ENCODE measurements at places on chromosomes 13 and 19.

DNA sequence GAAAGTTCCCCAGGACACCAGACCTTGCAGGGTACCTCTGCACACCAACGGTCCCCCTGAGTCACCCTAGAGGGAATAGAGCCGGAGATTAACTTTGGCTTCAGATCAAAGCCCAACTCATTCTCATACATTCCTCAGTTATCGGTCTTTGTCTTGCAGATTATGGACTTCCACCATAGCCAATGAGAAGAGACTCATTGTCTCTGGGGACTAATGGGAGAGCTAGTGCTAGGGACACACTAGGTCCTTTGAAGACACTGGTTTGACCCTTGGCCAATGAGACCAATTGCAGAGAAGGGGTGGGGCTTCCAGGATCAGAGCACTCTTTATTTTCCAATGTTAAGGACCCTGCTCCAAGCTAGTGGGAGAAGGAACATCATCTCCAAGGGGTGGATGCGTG is 6.1 kb downstream of the KLK7 start:
- no peak for DNase-seq

DNA sequence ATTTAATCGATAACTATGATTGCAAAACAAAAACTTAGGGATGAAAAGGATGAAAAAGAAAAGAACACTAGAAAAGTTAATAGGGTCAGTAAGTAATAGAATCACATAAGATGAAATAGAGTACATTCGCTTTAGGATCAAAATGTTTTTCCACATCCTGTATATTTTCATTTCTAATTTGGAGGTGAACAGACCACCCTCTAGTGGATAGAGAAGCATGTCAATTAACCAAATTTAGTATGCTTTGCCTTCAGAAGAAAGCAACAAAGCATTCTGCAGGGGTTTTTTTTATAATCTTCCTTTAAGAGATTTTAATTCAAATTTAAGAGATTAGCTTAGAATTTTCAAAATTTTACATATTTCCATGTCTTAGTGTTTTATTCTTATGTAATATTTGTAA is 611.0 kb upstream of the SGCG start:
- no peak for DNase-seq

DNA sequence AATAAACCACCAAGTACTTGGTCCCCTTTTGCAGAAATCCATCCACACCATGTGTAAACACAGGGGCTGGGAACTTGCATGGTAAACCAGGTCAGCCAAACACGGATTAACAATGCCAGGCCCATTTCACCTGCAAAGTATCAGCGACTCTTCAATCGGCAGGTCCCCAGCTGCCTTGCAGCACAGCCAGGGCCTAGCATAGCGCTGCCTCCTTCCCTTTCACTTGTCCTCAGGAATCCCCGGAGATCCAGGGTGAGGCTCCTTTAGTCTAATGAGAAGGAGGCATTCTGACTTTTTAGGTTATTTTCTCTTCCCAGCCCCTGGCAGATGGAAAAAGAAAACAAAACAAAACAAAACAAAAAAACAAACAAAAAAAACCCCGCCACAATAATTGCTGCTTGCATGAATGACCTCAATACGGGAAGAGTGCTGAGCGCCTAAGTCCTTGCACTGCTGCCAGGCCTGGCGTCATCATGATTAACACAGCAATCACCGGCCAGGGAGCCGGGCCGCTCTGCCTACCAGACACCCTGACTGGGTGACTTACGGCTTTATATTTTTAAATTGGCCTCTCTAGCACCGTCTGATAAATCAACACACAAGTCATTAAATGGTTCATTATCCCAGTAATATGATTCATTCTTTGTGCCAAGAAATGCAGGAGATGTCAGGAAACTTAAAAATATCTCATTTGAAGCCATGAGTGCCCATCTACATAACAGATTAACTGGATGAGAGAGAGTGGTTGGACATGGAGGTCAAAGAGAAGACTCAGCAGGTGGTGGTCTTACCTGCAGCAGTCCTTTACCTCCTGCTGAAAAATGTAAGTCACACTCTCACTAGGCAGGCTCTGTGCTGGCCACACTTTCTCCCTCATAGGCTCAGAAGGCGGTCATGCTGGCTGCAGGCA is 692.7 kb downstream of the UQCRFS1 start:
- no peak for DNase-seq

GRCh38 chr13:70874636-70875035 is 766.4 kb upstream of the KLHL1 start:
- DNase-seq, result no peak

GRCh38 chr19:28583242-28583641 is 629.7 kb downstream of the UQCRFS1 start:
- DNase-seq, result no peak

- no peak for DNase-seq
These were observed 87.6 kb downstream of the MYCBP2 start for GRCh38 chr13:77239312-77239711.
